Activated naive CD4-positive, alpha-beta T cell treated with anti-CD3 and anti-CD28 coated beads for 36 hours (primary cell): ENCODE measurements at places on chromosomes 3 and 15.

DNA sequence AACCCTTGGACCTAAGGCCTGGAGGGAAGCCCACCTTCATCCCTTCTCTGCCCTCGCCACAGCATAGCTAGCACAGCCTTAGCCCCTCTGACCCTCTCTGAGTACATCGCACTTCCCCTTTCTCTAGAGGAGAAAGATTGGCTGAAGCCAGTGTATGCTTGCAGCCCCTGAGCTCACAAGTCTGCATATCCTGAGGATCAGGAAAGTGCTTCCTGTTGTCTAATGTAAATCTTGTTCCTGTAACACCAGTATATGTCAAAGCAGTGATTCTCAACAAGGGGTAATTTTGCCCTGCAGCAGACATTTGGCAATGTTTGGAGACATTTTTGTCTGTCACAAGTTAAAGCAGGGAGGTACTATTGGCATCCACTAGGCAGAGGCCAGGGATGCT lies 2.2 kb upstream of the PRKCD start:
- no peak for DNase-seq

- DNase-seq: no peak
Observed at GRCh38 chr3:133113927-133114597, 75.9 kb downstream of the TMEM108 start.

- DNase-seq: no peak
Observed at GRCh38 chr3:99418209-99418635, 220.2 kb upstream of the COL8A1 start.

DNA sequence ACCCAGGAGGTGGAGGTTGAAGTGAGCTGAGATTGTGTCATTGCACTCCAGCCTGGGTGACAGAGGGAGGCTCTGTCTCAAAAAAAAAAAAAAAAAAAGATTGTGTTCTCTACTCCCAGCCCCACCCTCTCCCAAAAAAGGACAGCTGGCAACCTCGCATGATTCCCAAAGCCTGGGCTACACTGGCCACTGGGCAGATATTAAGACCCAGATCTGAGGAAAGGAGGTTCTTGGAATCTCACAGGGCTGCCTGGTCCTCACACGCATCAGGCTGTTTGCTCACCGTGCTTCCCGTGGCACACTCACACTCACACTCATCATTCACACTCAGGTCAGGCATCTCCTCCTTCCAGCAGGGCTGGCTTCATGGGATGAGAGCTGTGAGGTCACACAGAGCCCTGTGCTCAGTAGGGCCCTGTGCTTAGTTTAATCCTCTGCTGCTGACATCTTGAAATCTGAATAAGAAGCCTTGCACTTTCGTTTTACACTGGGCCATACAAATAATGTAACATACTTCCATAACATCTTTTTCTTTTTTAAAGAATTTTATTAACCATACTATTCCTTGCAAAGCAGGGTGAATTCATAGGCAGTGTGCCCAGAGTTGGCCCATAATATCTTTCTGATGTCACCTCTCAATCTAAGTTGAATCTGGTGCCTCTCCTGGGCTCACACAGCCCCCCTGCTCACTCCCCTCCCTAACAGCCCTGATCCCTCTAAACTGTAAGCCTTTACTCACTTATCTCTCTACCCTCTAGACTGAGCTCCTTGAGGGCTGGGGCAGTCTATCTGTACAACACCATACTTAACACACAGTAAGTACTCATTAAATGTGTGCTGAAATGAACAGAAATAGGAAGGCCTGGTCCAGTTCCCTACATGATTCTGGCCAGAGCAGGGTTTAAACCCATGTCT lies 50.2 kb upstream of the C15orf39 start:
- DNase-seq: no peak

DNA sequence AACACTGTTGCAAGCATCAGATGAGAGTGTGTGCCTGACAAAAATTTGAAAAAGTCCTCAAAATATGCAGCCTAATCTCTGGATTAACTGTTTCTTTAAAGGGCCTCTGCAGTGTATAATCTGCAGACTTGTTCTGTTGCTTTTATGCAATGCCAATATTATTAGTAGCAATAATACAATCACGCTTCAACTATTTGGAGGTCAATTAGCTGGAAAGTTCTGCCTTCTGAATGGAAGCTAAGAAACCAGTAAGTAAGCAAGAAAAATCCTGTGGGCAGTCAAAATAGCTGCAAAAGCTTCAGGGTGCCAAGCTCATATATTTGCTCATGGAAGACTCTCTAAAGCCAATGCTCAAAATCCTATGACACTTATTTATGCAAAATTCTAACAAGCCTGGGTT lies 153.2 kb upstream of the NR2F2 start:
- no peak for DNase-seq

- DNase-seq: no peak
Observed at GRCh38 chr3:121821421-121822199, 13.2 kb downstream of the IQCB1 start.

DNA sequence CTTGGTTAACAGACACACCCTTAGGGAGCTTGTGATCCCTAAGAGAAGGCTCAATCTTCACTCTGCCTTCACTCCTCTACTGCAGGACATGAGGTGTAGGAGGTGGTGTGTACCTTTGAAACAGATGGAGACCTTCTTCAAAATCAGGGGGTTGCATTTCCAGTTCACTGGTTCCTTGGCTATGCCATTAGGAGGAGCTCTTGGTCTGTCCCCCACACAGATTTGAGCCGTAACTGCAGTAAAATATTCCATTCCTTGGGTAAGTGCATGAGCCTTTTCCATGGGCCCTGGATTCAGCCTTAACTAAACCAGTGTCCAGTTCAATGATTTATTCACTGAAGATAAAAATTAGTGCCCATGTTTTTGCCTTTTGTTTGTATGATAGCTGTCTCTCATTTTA lies 144.6 kb downstream of the MCTP2 start:
- no peak for DNase-seq

DNA sequence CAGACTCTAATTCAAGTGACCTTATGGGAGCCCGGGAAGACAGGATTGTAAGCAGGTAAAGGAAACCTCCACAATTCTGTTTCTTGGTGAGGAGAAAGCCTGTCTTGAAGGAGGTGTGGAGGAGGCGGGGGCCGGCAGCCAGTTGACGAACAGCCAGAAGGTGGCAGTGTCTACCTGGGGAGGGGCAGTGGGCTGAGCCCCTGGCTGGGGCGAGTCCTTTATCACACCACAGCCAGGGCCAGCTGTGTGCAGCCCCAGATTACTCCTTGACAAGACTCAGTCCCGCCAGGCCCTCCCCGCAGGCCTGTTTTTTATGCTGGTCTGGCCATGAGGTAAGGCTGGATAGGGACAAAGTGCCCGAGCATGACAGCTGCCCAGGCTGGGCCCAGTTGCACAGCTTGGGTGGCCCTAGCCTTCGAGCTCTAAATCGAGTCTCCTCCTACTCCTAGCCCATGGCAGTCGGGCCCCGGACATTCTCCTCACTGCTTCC lies 40.9 kb upstream of the IDH2 start:
- peak; percentile 86 for DNase-seq

GRCh38 chr3:60933824-60934223 lies 317.4 kb downstream of the FHIT start:
- DNase-seq: no peak

- no peak for DNase-seq
Observed at GRCh38 chr15:99123713-99124451, 19.0 kb downstream of the SYNM start.
